ENCODE measurements at places on chromosomes 12 and 14.

DNA sequence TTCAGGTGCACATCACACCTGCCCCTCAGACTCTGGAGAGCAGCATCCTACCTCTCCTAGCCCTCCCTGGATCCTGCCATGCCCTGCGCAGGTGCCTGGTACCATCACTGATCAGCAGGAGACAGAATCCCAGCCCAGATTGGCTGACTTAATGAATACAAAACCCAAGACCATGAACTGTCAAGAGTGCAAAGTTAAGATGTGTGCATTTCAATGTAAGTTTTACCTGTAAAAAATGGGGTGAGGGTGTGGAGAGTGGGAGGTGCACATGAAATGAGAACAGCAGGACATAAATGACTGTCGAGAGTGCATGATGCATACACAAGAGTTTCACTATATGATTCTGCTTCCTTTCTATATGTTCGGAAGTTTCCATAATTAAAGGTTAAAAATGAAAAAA, 57.9 kb upstream of the GPR68 start:
- peak overlapping the region; percentile 87 for H3K27ac ChIP-seq
- H3K4me1 ChIP-seq = peaks cover 9% of the 10 kb centered on the region
- peaks cover 98% of the 10 kb centered on the region for H3K36me3 ChIP-seq

DNA sequence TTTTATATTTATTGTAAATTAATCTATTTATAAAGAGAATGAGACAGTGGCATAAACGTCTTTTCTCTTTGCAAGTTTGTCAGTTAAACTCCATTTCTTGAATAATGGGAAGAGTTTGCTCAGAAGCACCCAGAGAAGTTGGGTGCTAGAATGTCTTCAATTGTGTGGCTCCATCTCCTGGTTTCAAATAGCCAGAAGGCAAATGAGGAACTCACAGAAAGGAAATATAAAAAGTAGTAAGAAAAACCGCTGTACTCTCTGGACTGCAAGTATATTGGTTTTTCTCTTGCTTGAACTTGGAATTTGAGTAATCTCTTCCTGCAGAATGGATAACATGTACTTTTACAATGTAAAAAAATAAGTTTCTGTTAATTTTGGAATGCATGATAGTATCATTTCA, 217.5 kb downstream of the DPY19L2 start:
- no peaks in the 10 kb centered on the region for H3K36me3 ChIP-seq
- no peaks in the 10 kb centered on the region for H3K4me1 ChIP-seq
- H3K4me3 ChIP-seq = no peak overlapping the region

DNA sequence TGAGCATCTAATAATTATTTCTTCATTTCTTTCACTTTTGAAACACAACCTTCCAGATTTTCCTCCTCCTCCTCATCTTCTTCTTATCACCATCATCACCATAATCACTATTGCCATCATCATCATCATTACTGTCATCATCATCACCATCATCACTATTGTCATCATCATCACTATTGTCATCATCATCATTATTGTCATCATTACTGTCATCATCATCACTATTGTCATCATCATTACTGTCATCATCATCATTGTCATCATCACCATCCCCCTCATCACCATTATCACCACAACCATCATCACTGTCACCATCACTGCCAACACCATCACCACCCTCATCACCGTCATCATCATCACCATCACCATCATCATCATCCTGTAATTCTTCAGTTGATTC, 400.0 kb downstream of the TMEM132D start:
- H3K36me3 ChIP-seq = no peaks in the 10 kb centered on the region
- no peak overlapping the region for H3K27ac ChIP-seq
- no peak overlapping the region for H3K4me3 ChIP-seq
- H3K4me1 ChIP-seq = no peaks in the 10 kb centered on the region

DNA sequence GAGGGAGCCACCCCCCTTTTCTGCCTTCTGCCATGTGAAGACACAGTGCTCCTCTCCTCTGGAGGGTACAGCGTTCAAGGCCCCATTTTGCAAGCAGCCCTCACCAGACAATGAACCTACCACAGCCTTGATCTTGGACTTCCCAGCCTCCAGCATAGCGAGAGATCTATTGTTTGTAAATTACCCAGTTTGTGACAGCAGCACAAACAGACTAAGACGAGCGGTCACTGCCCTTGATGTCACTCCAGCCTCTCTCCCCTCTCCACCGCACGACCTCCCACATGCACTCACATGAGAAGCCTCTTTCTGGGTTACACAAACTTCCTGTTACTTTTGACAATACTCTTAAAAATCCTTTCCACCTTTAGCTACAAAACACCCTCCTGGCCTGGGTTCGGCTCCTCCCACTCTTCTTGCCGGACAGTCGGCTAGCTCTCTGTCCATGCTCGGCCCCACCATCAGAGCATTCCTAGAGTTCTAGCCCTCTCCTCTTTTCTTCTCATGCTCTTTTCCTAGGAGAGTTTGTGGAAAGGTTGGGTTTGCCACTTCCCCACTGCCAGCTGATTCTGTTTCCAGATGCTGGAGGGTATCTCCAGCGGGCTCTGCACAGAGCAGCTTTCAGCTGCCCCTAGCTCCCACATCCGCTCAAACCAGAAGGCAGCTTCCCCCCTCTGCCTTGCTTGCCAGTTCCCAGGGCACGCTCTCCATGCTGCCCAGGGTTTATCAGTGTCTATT, 124.3 kb downstream of the FOXN3 start:
- DNase-seq = no peak
- peak overlapping the region; percentile 3 for H3K4me3 ChIP-seq
- peaks cover 32% of the 10 kb centered on the region for H3K4me1 ChIP-seq
- H3K27me3 ChIP-seq = no peaks in the 10 kb centered on the region

DNA sequence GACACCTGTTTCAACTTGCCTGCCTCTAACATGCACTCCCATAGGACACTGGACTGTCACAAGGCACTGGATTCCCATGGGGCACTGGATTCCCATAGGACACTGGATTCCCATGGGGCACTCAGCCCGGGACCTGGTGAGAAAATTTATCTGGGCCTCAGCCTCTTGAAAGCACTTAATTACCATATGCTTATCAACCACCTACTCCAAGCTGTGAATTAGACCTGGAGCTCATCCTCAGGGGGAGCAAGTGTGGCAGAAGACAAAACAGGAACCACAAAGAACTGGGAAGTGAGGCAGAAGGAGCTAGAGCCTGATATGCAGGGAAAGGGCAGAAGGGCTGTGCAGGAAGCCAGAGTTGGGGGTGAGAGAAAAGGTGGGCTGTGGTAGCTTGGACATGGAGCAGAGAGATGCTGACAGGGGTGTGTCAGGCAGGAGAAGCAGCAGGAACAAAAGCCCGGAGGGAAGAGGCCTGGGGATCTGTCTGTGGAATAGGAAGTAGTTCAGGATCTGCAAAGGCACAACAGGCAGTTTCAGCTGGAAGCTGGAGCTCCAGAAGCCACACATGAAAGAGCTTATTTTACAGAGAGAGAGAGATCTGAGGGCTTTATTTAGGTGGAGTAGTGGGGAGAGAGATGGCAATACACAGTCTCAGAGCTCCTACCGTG, 3.1 kb downstream of the KRT82 start:
- no peaks in the 10 kb centered on the region for H3K4me1 ChIP-seq
- H3K36me3 ChIP-seq = peaks cover 2% of the 10 kb centered on the region
- peaks cover 1% of the 10 kb centered on the region for H3K27me3 ChIP-seq
- H3K4me3 ChIP-seq = no peak overlapping the region
- no peak for DNase-seq

GRCh38 chr14:22819151-22819988, 4.1 kb upstream of the SLC7A7 start:
- no peak for DNase-seq
- no peaks in the 10 kb centered on the region for H3K36me3 ChIP-seq
- H3K4me1 ChIP-seq = peaks cover 58% of the 10 kb centered on the region
- H3K27ac ChIP-seq = peak overlapping the region; percentile 24
- no peak overlapping the region for H3K4me3 ChIP-seq

- no peaks in the 10 kb centered on the region for H3K36me3 ChIP-seq
- no peak for DNase-seq
- no peaks in the 10 kb centered on the region for H3K4me1 ChIP-seq
These were observed 185.9 kb downstream of the PPFIA2 start for GRCh38 chr12:81573228-81573627.

All from naive thymus-derived CD8-positive, alpha-beta T cell (primary cell).